Left hindlimb (tissue), 1 donor: ENCODE measurements at places on chromosomes 3 and 15.

DNA sequence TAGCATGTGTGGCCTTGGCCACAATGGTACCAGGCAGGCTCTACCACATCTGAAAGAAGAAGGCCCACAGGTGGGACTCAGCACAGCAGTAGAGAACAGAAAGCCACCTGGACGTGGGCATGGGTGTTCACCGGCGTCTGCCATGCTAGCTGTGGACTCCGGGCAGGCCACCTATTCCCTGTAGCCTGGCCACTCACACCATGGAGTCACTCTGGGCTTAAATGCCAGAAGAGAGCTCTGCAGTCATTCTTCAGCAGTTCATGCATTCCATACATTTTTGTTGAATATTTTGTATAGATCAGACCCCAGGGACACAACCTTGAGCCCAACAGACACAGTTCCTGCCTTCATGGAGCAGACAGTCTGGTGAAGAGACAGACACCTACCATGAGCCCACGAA lies 138.6 kb downstream of the SRGAP3 start:
- no peak for DNase-seq

- peak; percentile 88 for DNase-seq
Observed at GRCh38 chr3:10189557-10190354, 25.0 kb downstream of the IRAK2 start.

DNA sequence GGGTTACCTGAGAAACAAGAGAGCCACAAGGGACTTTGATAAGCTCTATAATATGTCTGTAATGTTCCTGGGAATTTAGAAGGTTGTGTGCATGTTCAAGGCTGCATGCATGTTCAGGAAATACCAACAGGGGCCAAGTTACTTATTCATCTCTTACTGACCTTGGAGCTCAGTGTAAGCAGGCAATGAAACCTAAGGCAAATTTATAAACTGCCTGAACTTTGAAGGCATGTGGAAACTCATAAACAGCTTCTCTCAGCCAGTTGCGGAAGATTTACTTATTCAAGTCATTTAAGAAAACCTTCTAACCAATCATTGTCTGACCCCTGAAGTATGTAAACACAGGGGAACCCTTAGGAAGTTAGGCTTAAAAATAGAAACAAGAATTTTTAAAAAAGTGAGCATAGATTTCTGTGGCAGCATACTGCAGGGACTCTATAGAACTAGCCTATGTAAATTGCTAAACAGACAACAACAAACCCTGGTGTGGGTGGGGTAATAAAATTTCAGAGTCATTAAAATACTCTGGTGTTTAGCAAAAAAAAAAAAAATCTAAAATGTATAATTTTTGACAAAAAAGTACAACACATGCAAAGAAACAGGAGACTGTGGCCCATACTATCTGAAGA lies 57.2 kb downstream of the SLC15A2 start:
- no peak for DNase-seq

GRCh38 chr3:62737449-62737848 lies 137.8 kb downstream of the CADPS start:
- no peak for DNase-seq

GRCh38 chr15:51398626-51399025 lies 57.2 kb downstream of the GLDN start:
- DNase-seq: no peak

- DNase-seq: no peak
Observed at GRCh38 chr3:24519368-24520100, 24.9 kb upstream of the THRB start.

GRCh38 chr3:70249509-70250160 lies 62.8 kb downstream of the MDFIC2 start:
- DNase-seq: no peak

DNA sequence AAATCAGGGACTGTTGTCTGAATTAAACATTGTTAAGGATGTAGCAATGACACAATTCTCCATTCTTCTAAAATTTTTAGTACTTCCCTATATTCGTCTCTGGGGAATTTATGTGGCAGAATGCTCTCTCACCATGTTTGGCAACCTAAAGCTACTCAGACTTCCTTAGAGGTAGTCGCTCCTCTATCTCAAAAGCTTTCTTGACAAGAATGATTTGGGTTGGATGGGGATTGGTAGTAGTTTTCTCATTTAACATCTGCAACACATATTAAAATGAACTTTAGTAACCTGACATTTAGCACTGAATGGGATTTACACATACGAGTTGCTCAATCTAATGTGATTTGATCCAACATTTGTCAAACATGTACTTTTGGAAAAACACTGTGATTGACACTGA lies 233.3 kb downstream of the RBMS3 start:
- no peak for DNase-seq

DNA sequence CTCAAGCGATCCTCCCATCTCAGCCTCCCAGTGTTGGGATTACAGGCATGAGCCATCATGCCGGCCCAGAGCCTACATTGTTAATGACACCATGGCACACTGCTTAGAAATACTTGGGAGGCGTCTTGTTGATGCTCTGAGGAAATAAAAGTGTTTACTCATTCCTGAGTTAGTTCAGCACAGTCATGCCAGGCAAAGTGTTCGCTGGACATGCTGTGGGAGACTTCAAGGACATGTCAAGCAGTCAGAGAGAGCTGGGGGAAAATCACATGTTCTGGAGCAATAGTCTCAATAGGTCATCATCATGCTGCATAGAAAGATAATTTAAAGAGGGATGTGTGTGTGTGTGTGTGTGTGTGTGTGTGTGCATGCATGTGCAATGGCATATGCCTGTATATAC lies 37.5 kb downstream of the TTC23 start:
- no peak for DNase-seq

GRCh38 chr3:52240059-52240885 lies 1.3 kb upstream of the TWF2 start:
- peak; percentile 35 for DNase-seq

- DNase-seq: no peak
Observed at GRCh38 chr3:72533591-72534473, 314.4 kb downstream of the SHQ1 start.

DNA sequence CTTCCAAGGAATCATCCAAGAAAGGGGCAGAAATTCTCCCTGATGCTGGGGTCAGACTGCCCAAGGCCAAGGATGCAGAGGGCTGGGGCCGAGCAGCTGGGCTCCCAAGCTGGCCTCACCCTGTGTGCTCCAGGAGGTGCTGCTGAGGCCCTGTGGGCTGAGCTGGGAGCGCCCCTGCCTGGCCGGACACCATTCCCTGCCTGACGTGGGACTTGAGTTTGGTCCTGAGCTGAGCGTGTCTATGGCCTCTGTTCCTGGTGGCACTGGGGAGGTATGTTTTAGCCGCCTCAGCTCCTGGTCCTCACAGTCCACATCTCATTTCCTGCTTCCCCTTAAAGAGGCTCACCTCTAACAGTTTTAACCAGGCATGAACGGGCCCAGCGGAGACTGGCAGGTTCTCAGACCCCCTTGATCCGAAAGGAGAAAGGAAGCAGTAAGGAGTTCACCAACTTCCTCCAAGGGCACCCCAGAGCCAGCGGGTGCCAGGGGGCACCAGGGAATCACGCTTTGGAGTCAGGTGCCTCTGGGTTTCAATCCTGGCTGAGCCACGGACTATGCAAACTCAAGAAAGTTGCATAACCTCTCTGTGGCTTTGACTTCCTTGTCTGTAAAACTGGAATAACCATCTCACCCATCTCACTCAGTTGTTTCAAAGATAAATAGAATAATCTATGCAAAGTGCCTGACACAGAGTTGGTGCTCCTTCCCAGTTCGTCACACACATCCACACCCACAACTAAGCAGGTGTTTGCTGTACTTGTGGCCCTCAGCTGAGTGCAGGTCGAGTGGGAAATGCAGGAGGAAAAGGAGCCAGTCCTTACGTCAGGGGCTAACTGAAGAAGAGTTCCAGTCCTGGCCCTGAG lies 48.6 kb downstream of the SLC12A8 start:
- no peak for DNase-seq

GRCh38 chr3:129106320-129106719 lies 15.3 kb downstream of the RAB43 start:
- DNase-seq: no peak

- DNase-seq: no peak
Observed at GRCh38 chr3:12002912-12003311, 1.3 kb upstream of the SYN2 start.

DNA sequence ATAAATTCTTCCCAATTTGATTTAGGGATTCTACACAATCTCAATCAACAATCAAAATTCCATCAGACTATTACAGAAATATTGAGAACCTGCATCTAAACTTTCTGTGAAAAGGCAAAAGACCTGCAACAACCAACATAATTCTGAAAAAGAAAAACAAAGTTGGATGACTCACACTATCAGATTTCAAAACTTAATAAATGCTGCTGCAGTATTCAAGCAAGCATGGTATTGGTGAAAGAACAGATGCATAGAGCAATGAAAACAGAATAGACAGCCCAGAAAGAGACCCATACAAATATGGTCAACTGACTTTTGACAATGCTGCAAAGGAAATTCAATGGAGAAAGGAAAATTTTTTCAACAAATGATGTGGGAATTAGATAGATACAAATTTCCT lies 477.1 kb upstream of the NR2F2 start:
- no peak for DNase-seq

- DNase-seq: no peak
Observed at GRCh38 chr3:187971629-187972028, 182.3 kb upstream of the LPP start.

- no peak for DNase-seq
Observed at GRCh38 chr15:56929399-56929798, 11.0 kb downstream of the TCF12 start.

DNA sequence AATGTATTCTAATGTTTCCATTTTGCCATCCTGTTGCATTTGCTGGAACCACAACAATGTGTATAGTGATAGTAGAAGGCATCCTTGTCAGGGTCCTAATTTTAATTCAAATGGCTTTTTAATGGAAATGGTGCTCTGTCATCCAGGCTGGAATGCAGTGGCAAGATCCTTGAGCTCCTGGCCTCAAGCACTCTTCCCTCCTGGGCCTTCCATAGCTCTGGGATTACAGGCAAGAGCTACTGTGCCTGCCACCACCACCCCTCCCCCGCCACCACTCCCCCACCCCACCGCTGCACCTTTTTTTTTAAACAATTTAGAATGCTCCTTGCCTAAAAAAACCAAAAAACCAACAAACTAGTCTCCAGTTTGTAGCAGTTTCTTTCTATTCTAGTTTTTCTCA lies 15.2 kb upstream of the IQCF6 start:
- DNase-seq: no peak

GRCh38 chr3:77707281-77707680 lies 667.4 kb downstream of the ROBO2 start:
- DNase-seq: no peak

DNA sequence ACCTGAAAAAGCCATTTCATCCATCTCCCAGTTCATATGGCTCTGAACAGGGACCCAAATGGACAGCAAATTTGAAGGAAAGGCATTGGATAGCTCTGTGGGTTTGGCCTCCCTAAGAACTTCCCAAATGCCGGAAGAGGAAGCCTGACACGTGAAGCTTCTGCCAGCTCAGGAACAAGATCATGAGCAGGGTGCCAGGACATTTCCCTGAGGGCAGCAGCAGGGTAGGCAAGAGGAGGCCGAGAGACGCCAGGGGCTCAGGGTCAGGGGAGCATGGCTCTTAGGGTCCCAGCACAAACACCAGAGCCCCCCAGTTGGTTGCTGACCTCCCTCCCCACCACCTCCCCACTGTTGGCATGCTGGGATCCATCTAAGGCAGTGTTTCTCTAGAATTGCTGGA lies 187.5 kb downstream of the MEGF11 start:
- DNase-seq: no peak

GRCh38 chr3:179069762-179070390 lies 1.7 kb downstream of the ZMAT3 start:
- no peak for DNase-seq

- no peak for DNase-seq
Observed at GRCh38 chr3:184632551-184633236, 71.1 kb downstream of the EPHB3 start.

DNA sequence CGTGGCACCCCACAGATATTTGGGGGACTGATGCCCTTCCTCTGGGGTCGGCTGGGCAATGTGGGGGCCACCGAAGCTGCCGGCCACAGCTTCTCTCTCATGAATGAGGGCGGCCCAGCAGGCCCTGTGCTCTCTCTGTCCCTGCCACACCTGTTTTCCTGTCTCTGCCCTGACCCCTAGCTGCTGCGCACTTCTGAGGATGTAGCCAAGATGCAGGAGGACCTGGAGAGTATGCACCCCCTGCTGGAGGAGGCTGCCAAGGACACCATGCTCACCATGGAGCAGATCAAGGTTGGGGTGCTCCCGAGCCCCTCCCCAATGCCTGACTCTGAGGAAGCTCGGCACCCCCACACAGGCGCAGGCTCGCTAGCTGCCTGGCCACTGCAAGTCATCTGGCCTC lies 59.7 kb downstream of the SEMA3G start:
- DNase-seq: no peak

DNA sequence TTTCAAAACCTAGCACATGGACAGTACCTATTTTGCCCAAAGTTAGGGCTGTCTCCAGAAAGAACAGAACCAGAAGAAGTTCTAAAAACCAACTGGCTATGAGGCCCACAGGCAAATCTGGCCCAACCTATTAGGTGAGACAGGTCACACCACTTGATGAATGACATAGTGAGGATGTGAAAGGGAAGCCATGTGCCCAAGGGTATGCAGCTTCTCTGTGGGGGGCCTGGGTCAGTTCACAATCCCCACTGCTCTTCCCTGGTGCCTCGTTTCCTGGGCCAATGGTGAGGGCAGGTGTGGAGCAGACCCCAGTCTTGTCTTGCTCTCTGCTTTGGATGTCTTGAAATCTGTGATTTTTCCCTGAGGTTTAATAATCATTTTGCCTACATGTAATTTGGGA lies 8.9 kb downstream of the INSYN1 start:
- no peak for DNase-seq

DNA sequence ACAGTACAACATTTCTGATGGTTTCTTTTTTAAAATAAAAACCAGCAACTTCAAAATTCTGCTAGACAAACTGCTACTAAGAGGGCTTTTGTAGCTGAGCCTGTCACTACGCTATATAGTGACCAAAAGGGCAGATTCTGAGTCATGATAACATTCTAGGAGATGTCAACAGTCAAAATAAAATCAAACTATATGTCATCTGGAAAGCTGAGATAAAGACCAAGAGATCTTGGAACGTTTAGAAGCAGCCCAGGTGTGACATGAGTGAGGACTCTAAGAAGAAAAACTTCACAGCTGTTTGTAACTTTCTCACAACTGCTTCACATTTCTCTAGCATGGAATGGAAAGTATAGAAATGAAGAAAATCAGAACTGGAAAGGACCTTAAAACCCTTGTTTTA lies 84.6 kb downstream of the FILIP1L start:
- no peak for DNase-seq

- no peak for DNase-seq
Observed at GRCh38 chr15:98931004-98931403, 76.6 kb downstream of the PGPEP1L start.
